Breast epithelium (tissue), 4 donors: ENCODE measurements at places on chromosomes 12 and 14. TPM values are rescaled to one million over a fixed set of nuclear protein-coding genes. Genes with fewer than 3 reads are reported as not detected.

DNA sequence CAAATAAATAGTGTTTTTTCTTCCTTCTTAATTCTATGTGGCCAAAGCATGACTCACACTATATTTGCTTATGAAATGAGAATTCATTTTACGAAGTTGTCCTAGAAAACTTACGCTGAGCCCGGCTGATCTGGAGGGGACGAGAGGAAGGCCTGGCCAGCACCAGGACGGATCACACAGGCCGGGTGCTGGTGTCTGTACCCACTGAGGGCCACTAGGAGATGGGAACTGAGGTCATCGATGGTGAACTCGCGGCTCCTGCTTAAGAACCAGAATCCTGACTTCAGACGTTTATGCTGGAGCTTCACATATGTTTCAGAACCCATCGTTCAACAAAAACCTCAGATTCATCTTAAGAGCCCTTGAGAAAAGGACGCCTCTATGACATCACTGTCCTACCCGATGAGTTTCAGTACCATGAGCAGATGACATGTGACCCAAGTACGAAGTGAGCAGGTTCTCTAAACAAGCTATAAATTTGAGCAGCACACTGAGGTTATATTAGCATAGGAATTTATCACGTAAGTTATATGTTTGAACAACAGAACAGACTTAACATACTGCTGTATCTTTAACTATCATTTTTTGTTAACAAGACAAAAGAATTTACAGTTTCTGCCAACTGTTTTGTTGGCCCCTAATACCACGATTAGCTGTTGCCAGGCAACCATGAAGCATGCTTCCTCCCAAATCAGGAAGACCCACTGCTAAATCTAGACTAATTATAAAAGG lies 111.9 kb downstream of the FOXN3 start:
- DNase-seq: no peak

- no peak for DNase-seq
These were observed 48.5 kb downstream of the ADGRD1 start for GRCh38 chr12:131002216-131002631.

DNA sequence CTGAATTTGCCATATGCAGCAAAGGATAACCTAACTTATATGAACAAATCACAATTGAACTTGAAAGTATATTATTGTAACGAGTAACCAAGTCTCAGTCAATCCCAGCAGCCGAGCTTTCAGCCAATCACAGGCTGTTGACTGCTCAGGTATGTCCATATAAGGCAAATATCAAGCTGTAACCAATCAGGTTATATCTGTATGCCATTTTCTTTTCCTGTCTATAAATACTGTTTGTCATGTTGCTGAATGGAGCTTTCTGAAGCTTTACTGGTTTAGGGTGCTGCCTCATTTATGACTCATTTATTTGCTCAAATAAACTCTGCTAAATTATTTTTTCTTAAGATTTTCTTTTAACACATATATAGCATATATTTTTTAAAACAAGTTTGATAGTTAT lies 1059.5 kb downstream of the GALC start:
- DNase-seq: no peak

DNA sequence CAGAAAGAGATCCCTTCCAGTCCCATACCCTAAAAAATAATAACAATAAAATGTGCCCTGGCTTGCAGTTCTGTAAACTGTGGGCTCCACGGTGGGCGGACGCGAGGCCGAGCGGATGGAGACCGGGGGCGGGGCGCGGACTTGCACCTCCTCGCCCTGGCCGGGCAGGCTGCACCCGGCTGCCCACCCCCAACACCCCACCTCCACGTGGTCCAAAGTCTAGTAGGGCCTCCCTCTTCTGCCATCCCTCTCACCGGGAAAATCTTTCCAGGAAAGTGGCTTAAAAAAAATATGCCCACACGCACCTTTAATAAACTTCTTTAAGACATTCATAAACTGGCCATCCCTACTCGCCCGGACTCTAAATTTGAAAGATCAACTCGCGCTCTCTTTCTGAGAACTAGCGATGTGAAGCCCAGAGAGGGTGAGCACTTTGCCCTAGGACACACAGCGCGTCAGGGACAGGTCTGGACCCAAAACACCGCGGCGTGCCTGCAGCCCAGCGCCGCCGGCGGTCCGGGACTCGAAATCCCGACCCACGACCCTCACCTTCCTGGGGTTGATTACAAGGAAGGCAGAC lies 1.9 kb upstream of the BCL11B start:
- DNase-seq: no peak

DNA sequence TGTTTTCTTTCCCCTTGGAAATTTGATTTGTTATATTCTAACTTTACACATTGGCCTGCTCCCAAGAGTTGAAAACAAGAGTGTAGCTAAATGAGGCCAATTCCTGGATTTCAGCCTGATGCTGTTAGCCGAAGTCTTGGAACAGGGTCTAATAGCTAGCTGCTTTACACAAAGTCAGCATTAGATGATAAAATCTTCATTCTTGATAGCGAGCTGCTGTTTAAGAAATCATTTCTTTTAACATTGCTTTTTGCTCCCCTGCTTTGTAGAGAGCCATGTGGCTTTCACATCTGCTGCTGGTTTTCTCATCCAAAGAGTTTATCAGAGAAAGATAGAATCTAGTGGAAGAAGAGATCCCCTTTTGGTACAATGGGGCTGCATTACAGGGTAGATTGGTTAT lies 22.3 kb downstream of the FBXW8 start:
- DNase-seq: no peak

The HOXC13 gene
- total RNA-seq: 0.98 TPM
